ENCODE measurements at places on chromosomes 12 and 14. TPM values are rescaled to one million over a fixed set of nuclear protein-coding genes. Genes with fewer than 3 reads are reported as not detected.

Gene TNS2
- total RNA-seq: 46.1 TPM

Gene LRFN5
- total RNA-seq: 0.97 TPM

Gene GALNT6
- total RNA-seq: 32.2 TPM

DNA sequence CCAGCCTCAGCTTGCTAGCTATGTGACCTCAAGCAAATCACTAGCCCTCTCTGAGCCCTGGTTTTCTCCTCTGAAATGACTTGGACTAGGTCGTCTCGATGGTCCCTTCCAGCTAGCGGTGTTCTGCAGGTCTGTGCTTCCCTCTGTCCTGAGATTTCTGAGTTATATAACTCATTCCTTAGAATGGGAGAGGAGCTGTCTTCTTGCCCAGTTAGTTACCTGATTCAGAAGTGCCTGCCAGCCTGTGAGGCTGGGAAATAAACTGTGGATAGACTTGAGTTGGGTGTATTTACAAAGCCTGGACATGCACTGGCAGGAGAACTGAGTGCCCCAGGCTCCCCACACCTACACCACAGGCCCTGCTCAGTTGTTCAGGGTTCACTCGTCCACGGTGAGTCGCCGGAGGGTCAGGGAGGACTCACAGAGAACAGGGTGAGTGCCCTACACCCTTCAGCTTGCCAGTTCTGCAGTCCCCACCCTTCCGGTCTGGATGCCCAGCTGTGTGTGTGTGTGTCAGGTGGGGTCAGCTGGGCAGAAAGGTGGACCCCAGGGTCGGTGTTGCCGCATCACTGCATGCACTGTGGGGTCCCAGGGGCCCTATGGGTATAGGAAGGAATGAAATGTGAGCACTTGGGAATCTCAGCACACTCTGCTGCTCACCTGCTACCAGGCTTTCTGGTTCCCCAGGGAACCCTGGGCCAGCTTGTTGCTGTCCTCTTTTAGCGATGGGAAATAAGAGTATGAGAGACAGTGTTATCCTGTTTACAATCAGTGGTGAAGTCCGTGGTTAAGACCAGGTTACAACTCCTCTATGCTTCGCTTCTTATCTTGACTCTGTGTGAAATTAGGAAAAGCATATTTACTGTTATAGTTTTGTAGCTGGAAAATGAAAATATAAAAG lies 348.2 kb downstream of the DPF3 start:
- DNase-seq: peak; percentile 23

- DNase-seq: no peak
Measured at GRCh38 chr12:89672589-89672979, 36.1 kb downstream of the ATP2B1 start.

GRCh38 chr12:62264706-62265105 lies 4.5 kb downstream of the USP15 start:
- DNase-seq: no peak

- no peak for DNase-seq
Measured at GRCh38 chr12:127280393-127281275, 986.3 kb upstream of the TMEM132C start.

Gene FAM90A1
- total RNA-seq: not detected

- DNase-seq: no peak
Measured at GRCh38 chr14:22601996-22602395, 3.9 kb downstream of the ABHD4 start.

DNA sequence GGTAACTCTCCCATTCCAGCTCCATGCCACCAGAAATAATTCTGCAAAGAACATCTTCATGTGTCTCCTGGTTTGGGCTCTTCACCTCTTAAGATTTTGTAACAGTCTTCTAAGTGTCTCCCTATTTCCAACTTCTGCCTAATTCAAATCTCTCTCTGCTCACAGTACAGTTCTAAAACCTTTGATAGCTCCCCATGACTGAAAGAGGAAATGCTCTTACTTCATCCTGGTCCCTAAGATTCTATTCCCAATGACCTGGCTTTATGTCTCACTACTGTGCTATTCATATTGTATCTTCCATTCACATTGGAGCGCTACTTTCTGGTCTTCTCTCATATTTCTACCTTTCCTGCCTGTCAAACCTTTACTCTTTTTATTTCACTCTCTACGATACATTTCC lies 1.6 kb downstream of the AMN1 start:
- DNase-seq: no peak

- DNase-seq: no peak
Measured at GRCh38 chr12:1289371-1290155, 298.5 kb downstream of the ERC1 start.

Gene HECTD1
- total RNA-seq: 283 TPM

- DNase-seq: peak; percentile 58
Measured at GRCh38 chr12:123171967-123172366, 21.1 kb upstream of the PITPNM2 start.

- no peak for DNase-seq
Measured at GRCh38 chr12:110431957-110432587, 18.1 kb downstream of the ARPC3 start.

DNA sequence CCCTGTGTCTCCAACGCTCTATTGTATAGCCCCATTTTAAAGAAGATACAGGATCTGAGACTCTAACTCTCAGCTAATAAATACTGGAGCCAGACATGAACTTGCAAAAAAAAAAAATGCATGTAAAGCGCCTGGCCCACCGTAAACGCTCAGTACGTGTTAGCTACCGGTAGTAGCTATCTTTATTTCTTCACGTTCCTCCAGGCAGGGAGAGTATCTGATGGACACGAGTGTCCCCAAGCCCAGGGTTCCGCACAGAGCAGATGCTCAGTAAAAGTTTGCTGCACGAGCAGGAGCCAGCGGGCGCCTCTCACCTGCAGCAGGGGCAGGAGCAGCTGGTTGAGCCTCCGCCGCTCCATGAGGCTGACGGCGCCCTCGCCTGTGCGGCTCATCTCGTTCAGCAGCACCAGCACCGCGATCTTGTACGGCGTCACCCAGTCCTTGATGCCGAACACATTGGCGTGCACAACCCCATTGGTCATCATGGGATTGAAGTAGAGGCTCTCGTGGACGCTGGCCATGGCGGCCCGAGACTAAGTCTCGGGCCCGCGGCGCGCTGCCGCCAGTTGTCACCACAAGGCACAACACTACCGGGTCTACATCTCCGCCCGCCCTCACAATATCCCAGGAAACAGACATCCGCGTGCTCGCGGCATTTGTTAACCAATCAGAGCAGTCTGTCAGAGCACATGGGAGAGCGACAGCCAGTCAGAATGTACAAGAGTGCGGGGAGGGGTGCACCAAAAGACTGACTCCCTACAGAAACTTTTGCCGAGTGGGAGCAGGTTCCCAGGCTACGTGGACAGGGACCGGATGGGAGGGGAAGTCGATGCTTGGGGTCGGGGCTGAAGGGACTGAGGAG lies at the start of gene ANAPC5:
Gene ANAPC5 (minus strand): TSS at position 592 of the 862 bp plus-strand sequence. CDS start 71 bp downstream, at position 521.
- DNase-seq: peak; percentile 99

Gene C1QL4
- total RNA-seq: not detected

DNA sequence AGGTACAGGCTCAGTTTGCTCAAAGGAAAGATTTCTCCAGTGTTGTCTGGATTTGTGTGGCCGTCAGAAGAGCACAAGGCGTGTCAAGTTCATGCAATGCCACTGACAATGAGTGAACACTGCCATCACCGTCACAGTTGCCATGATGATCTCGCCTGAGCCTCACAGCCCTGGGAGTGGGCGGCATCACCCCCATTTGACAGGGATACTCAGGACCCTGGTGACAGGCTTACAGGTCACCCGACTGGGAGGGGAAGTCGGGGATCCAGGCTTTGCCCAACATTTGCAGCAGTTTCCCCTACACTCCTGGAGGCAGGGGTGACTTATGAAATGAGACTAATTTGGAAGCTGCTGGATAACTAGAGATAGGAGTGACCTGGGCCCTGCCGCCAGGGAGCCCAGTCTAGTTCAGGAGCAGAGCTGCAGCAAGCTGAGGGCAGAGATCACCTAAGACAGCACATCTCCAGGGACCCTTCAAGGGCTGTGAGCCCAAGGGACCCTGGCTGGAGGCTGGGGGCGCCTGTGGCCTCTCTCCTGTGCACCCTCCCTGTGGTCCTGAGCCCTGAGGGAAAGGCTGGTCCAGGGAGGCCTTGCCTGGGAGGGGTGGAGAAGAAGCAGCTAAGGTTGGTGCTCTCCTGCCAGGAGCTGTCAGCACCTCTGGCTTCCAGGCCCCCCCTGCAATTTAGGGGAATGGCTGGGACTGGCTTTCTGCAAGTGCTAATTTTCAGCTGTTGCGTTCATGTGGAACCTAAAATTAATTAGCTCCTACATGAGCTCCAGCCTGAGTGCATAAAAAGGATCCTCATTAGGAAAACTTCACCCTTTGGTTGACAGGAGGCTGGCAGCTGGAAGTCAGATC lies 32.4 kb upstream of the BEGAIN start:
- DNase-seq: no peak

- DNase-seq: peak; percentile 68
Measured at GRCh38 chr12:68962877-68963855, 30.2 kb upstream of the CPM start.

GRCh38 chr14:50719911-50720759 lies 52.0 kb upstream of the SAV1 start:
- DNase-seq: no peak

DNA sequence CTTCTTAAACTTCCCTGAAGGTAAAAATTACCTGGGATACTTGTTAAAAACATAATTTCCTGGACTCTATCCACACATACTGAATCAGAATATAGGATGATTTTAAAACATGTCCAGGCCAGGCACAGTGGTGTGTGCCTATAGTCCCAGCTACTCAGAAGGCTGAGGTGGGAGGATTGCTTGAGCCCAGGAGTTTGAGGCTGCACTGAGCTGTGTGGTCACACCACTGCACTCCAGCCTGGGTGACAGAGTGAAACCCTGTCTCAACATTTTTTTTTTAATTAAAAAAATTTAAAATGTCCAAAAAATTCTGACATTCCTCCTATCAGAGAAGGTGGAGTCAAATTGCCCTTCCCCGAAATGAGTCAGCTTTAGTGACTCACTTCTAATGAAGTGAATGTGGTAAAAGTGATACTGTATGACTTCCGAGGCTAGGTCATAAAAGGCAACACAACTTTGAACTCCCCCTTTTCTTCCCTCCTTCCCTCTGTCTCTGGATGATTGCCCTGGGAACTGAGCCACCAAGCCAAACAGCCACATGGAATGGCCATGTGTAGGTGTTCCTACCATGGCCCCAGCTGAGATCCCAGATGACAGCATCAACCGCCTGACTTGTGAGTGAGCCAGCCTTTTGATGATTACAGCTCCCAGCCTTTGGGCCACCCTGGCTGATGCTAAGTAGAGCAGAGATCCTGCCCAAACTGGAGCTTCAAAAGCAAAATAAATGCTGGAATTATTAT lies 36.3 kb downstream of the LIMA1 start:
- DNase-seq: peak; percentile 94

Measured in fibroblast of villous mesenchyme (primary cell).